ENCODE measurements at places on chromosomes 4 and X.

GRCh38 chrX:102846544-102847236 lies 90.4 kb upstream of the RAB40AL start:
- no peak for DNase-seq

- no peak for DNase-seq
Measured at GRCh38 chr4:146647615-146648460, 9.1 kb downstream of the POU4F2 start.

DNA sequence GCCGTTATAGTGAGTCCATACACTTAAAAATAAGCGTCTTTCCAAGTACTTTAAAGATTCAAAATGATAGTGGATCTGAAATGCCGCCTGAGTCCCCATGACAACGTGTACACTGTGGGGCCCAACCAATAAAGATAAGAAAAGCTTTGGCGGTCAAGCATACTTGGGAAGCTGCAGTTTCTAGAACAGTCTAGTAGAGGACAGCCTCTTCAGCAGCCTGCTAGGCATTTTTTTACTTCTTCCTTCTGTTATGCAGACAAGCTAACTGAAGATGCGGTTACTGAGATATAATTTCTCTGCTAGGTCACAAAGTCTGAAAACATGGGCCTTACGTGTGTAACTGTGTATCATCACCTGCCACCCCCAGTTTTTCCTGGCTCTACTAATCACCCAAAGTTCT lies 402 bp upstream of the UPRT start:
- DNase-seq = no peak

GRCh38 chrX:108362026-108362425 lies 76.2 kb downstream of the COL4A6 start:
- DNase-seq = no peak

DNA sequence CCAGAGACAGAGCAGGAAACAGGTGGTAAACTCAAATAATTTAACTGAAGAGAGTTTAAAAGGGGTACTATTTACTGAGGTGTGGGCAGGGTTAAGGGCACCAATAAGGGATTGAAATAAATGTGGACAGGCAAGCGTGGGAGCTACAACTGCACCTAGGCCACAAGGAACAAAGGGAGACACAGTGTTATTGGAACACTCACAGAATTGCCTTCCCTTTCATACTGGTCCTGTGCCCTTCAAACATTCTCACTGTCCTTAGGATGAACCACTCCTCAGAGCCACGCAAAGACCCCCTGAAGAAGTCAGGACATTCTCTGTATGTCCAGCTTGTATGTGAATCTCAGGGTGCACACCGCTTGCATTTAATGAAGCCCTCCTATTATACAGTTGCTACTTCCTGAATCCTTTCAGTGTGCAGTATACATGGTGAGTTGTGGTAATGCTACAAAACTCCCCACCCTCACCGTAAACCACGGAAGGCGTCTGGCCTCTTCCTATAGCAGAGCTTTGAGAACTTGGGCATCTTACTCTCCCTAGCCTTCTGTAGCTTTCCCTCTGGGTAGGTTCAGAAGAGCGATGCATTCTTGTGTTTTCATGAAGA lies 9.6 kb upstream of the MRPL1 start:
- DNase-seq = peak; percentile 87

DNA sequence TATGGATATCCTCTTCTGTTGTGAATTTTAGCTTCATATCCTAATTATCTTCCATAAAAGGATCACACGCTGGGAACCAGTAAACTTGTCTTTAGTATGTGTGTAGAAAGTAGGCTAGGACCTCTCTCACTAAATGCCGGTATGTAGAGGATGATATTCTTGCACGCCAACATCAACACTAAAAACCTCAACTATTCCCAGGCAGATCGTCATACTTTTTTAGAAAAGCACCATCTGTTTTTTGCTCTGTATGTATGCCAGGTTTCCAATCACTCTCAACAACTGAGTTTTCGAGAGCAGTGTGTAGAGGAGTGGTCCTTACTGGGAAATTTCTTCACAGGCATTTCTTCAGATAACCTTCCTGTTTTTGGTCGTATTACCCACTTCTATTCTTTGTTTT lies 283.6 kb downstream of the GALNTL6 start:
- no peak for DNase-seq

DNA sequence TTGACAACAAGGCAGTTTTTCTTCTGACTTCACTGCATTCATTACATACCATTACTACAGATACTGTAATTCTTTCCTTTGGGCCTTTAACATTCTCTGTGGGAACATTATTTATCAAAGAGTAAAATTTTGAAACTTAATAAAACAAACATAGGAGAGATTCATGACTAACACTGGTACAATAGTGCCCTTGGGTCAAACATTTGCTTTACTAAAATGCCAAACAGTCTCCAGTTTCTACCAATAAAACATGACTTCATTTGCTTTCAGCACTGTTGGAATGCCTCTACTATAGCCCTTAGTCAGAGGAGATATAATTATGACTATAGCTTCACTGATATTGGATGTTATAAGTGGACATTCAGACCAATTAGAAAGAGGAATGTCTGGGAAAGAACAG lies 481.5 kb downstream of the PACRGL start:
- no peak for DNase-seq

DNA sequence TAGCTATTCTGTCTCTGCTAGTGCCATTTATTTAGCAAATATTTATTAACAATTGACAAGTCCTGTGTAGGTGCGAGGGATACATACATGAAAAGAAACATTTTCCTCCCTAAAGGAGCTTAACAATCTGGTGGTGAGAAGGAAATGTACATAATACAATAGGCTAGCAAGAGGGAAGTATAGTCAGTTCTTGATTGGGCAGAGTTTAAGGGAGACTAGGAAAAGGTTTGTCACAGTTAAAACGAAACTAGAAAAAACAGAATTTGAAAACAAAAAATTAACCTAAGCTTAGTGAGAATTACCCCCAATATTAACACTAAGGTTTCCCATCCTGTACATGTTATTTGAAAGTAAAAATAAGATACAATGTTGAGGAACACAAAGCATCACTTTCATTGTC lies 8.6 kb upstream of the MAML3 start:
- no peak for DNase-seq

DNA sequence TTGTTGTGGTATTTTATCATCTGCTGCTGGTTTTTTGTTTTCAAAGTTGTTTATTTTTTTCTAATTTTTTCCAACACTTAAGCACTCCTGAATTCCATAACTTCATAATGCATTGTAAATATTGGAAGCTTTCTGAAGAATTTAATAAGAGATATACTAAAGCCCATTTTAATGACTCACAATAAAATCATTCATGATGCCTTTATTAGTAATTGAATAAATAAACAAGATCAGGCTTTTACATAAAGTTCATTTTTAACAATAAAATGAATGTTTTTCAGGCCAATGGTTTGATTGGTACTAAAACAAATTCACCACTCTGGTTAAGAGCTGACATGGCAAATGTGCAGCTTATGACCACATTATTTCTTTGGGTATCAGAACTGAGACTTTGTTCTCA lies 408.2 kb upstream of the SMIM31 start:
- no peak for DNase-seq

GRCh38 chrX:39559229-39559628 lies 538.5 kb downstream of the BCOR start:
- DNase-seq = no peak

GRCh38 chrX:17012465-17012864 lies 66.0 kb downstream of the REPS2 start:
- DNase-seq = no peak

GRCh38 chrX:153887385-153887784 lies 1.4 kb upstream of the L1CAM start:
- DNase-seq = no peak

DNA sequence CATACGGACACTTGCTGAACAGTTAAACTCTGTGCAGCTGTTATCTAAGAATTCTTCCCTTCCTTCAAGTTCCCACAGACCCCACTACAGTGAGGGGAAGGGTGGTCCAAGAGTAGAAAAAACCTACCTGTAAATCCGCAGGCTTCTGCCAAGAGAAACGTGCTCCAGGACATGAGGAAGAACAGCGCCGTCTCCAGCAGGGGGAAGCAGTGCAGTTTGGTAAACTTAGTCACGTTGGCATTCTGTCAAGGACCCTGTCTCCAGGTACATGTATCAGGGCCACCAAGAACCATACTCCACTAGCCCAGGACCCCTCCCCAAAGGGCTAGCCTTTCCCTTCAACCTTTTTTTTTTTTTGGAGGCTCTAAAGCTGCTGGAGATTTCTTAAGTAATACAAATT lies 79.9 kb downstream of the CHST7 start:
- DNase-seq = no peak

DNA sequence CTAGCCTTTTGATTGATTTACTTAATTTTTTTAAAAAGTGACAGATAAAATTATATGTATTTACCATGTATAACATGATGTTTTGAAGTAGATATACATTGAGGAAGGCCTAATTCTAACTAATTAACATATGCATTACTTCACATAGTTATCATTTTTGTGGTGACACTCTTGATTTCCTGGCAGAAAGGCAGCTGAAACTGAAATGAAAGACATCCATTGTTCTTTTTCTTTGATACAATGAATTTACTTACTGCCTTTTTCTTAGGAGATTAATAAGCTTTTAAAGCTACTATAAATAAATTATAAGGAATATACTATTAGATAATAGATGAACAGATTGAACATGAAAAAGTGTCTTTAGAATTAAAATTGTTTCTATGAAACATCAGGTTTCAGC lies 26.7 kb downstream of the ANKRD50 start:
- no peak for DNase-seq

DNA sequence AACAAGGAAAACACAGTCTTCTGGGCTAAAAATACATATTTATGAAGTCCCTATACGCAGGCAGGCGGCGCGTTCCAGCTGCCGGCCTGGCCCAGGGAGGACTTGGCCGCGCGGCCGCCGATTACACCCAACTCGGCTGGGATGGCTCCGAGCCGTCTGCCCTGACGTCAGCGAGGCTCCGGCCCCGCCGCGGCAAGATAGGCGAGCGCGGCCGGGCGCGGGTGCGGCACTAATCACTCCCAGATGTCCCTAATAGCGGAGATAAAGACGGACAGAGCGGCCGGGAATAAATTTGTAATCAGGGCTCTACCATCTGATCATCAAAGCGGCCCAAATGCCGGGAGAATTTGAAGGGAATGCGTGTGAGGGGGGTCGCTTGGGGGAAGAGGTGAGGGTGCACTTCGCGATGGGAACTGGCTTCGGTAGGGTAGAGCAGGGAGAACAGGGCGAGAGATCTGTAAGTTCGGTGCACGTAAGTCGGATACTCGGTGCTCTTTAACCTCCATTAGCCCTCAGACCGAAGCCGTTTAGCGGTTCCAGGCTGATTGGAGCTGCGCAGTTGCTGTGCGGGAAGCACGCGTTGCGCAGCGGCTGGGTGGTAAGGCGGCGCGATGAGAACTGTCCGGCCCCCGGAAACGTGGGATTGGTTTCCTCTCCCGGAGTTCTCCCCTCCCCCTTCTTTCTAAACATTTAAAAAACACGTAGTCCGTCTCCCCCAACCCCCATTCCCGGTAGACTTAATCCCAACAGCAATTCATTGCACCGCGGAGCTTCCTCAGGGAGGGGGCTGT lies 7.7 kb downstream of the HAND2 start:
- DNase-seq = peak; percentile 33

- no peak for DNase-seq
Measured at GRCh38 chrX:132187451-132187850, 31.8 kb downstream of the RAP2C start.

DNA sequence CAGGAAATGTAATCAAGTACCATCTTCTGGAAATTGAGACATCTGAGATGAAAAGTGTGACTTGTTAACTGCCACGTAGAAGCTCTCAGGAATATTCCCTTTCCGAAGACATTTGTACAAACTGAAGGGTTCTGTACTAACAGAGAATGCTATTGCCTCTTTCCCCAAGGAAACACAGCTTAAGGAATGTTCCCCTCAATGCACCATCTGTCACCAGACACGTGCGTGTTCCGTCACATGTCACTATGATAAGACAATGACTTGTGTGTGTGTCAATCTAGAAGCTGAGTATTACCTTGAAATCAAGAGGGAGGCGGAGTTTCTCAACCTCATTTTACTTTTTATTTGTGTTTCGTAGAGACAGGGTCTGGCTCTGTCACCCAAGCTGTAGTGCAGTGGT lies 58.1 kb downstream of the DHRSX start:
- no peak for DNase-seq

DNA sequence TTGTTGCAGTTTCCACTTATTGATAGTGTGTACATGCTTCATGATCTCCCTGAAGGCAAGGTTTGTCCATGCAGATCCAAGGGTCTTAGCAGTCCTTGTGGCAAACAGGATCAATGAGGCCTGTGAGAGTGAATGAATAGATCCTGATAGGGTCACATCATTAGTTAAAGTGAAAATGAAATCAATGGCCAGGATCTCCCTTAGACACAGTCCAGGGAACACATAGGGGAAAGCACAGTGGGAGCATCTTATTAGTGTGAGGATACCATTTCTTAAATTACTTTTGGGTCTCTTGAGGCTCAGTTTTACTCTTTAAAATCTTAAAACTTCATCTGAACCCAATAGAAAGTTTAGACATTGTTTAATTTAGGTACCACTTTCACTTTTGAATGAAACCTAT lies 59.3 kb downstream of the ARHGAP6 start:
- DNase-seq = no peak

DNA sequence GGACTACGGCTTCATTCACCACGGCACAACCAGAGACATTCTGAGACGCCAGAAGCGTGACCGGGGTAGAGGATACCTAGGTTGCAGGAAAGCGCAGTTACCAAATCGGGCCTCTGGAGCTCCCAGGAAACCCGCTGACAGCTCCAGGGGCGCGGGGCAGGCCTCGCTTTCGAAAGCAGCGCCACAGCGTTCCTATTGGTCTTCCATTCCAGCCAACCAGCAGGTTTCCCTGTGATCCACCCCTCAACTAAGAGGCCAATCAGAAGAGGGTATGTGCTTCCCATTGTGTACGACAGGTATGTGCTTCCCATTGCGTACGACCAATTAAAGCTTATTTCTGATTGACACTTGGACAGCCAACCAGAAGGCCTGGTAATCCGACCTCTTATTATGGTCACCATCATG lies 14.9 kb downstream of the SNX12 start:
- no peak for DNase-seq

- DNase-seq = no peak
Measured at GRCh38 chr4:158968961-158969360, 133.9 kb upstream of the RAPGEF2 start.

GRCh38 chrX:69221239-69222102 lies 56.2 kb upstream of the PJA1 start:
- no peak for DNase-seq

DNA sequence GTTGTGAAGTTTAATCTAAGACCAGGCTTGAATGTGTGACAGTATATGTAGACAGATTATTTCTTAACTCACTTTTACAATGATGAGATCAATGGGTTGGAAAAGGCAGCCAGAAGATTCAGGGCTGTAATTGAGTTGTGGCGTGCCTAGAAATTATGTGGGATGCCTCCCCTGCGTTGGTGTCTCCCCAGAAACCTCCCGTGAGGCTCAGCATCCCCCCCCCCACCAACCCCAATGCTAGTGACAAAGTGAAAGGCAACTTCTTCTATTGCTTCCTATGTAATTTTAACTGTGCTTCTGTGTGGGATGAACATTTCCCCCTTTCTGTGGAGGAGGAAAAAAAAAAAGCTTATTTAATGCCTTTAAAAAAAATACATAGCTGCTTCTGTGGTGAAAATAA lies 297.9 kb downstream of the ARHGAP10 start:
- no peak for DNase-seq

All from activated CD8-positive, alpha-beta T cell treated with anti-CD3 and anti-CD28 coated beads, Interleukin-2, amount 10 ng/mL, durations not matched to agents 7 days and 5 days (primary cell).